Activated naive CD4-positive, alpha-beta T cell (primary cell): ENCODE measurements at places on chromosomes 13 and 19.

- no peak for DNase-seq
These were observed 40.9 kb downstream of the DEDD2 start for GRCh38 chr19:42176649-42176989.

- no peak for DNase-seq
These were observed 23.2 kb upstream of the CRTC1 start for GRCh38 chr19:18660051-18660910.

GRCh38 chr13:39676315-39676876 lies 20.9 kb downstream of the COG6 start:
- DNase-seq: no peak

DNA sequence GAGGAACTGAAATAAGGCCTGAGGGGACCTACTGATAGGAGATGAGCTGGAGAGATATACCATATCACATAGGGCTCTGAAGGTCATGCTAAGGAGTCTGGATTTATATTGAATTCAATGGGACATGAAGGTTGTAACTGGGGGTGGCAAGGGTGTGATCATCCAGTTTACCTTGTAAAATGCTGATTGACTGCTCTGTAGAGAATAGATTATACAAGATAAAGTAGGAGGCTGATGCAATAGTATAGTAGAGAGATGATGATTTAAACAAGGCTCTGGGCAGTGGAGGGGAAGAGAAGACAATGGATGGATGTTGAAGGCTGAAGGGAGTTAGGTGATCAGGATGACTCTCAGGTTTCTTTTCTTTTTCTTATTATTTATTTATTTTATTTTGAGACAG lies 18.0 kb upstream of the PAN3 start:
- DNase-seq: no peak

- no peak for DNase-seq
These were observed 9.6 kb upstream of the KPTN start for GRCh38 chr19:47493378-47494210.

GRCh38 chr19:33613620-33614000 lies 8.1 kb upstream of the CHST8 start:
- no peak for DNase-seq
